ELR (cell line): ENCODE measurements at places on chromosomes 11 and 22.
A peak's percentile ranks its signal among the peaks of the same experiment; 100 is the strongest.

DNA sequence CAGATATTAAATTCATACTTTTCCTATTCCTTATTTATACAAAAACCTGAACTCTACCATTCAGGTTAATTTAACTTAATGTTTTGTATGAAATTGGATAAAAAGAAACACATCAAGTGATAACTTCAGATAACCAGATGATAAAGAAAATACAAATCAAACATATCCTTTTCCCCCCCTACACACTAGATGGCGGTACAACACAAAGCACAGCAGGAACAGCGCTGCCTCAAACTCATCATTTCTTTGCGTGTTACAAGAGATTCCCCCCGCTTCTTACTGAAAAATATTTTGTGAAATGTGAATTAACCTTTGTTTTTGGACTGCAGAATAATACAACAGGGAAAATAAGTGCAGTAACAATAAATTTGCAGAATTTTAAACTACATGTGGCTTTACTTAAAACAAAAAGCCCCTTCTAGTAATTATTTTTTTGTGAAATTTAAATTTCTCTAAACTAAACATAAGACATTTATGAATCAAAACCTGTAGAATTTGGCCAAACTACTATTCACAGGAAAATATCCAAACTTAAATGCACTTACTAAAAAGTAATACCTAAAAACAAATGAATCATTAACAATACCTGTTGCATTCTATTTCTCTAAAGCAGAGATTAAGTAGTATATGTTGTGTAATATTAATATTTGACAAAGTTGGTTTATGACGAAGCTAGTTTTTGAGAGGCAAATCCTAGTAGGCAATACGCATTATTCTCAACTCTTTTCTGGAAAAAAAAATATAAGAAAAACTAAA, 74.4 kb downstream of the ARHGAP32 start:
- DNase-seq, result peak; percentile 72

DNA sequence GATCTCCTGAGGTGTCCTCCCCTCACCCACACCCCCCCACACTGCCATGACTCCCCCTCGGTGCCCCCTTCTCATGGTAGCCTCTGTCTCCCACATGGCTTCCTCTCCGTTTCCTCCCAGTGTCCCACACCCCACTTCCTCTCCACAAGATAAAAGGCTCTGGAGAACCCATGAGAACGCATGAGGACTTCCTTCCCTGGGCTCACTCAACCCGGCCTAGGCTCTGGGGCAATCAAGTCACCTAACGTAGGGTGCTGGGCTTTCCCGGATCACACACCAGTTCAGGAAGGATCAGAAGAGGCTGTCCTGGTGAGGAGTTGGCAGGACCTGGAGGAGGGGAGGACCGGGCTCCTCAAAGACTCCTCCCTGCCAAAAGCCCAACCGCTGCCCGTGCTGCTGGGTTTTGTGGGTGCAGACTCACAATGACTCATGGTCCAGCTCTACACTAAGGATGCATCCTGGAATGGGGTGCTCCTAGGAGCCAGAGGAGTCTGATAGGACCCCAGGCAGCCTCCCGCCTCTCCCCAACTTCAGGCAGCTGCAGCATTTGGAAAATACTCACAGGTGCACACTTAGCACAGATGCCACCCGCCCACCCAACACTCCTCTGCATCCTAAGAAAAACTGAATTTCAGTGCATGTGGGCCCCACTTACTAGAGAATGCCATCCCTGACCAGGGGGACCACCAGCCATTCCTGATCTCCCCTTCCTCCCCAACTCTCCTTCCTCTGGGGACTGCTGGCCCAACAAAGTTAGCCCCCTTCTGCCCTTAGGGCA, 21.0 kb downstream of the SLC22A12 start:
- DNase-seq, result peak; percentile 26

- DNase-seq, result no peak
Measured at GRCh38 chr11:131982154-131982553, 611.7 kb downstream of the NTM start.

GRCh38 chr22:20526628-20527355, 19.4 kb downstream of the MED15 start:
- peak; percentile 95 for DNase-seq

DNA sequence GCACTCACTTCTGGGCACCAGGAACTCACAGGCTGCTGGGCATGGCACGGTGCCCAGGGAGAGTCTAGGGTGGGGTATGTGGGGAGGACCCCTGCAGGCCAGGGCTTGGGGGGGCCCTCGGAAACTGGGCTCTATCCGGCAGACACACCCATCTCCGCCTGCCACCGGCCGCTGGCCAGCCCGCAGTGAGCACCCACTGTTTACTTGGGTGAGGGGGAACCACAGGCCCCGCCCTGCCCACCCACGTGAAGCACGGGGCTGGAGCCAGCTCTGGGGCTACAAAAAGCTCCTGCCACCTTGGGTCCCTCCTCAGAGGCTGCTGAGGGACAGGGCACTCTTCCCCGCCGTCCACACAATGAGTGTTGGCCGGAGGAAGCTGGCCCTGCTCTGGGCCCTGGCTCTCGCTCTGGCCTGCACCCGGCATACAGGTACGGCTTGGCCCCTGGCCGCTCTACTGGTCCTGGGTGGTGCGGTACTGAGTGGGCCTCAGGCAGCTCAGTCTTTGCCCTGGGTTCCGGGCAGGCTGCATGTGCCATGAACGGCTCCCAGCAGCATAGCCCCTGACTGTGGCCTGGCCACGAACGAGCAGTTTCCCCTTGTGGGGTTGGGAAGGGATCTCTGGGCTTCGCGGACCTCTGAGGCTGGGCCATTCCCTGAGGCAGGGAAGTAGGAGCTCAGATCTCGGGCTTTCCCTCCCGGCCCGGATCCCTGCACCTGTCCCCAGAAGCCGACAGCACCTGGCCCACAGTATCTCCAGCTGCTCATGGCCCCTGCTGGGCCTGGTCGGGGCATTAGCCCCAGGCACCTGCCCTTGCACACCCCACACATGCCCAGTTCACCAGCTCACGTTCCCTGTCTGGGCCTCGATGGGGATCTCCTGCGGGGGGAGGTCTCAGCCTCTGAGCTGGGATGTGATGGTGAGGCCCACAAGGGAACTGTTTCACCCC, at the start of gene MUC5AC:
MUC5AC (plus strand) TSS at position 309 of the 947 bp plus-strand sequence; CDS start at position 356, 47 bp downstream.
- DNase-seq, result no peak

- DNase-seq, result no peak
Measured at GRCh38 chr11:101567071-101567470, 16.7 kb downstream of the TRPC6 start.

- no peak for DNase-seq
Measured at GRCh38 chr11:59791639-59792038, 18.9 kb downstream of the MRPL16 start.

DNA sequence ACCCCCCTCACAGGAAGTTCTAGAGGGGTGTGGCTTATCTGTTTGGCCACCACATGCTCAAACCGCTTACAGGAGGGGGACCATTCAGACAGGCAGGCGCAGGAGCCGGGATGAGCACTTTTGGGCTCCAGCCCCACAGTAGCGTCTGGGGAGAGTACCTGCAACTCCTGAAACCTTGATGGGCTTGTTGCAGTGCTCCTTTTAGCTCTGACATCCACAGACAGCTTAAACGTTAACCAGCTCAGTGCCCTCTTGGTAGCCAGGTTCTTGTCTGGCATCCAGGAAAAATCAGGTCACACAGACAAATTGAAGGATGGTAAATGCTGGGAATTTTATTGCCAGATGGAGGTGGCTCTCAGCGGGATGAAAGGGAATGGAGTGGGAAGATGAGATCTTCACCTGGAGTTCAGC, 326.3 kb downstream of the ETS1 start:
- no peak for DNase-seq

GRCh38 chr22:42077486-42078125, 1.9 kb upstream of the SMDT1 start:
- no peak for DNase-seq

- no peak for DNase-seq
Measured at GRCh38 chr11:94089341-94089740, 39.3 kb upstream of the PANX1 start.

DNA sequence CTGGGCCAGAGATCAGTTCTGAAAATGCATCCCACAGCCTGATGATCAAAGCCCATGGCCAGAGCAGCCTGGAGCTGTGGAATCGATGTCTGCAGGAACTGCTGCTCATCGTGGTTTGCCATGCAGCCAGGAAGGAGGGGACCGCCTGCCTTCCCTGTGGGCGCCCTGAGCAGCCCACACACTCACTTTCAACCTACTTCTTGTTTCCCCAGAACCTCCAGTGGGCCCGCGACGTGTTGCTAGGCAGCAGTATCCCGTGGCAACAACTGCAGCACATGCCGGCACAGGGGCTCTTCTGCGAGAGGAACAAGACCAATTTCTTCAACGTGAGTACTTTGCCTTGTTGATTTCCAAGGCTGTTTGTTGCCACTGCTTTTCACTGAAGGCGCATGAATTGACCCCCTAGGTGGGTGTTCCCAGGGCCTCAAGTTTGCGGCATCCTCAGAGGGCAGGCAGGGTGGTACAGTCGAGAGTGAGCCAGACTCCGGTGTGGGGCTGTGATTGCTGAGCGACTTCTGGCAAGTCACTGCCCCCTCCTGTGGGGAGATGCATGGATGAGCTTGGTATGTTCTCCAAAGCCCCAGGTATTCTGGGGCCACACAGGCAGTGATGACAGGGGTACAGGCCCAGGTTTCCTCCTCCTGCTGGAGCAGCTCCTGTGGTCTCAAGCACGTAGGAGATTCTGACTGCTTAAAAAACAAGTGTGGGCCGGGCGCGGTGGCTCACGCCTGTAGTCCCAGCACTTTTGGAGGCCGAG, 47.0 kb upstream of the SUSD2 start:
- no peak for DNase-seq

GRCh38 chr11:74449369-74449931, 17.9 kb downstream of the KCNE3 start:
- DNase-seq, result peak; percentile 87

DNA sequence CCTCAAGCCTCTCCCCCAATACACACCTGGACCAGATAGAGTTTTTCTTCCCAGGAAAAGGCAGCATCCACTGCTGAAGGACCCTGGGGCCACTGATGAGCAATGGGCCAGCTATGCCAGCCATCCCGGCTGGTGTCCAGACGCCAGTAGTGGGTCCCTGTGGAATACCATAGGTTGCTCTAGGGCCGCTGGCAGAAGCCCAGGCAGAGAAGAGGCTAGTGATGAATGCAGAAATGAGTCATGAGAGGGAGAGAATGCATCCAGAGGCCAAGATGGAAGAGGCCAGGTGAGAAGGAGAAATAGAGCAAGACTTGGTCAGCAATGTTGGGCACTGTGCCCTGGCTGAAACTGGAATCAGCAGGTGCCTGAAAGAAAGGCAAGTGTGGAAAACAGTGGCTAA, 8.9 kb downstream of the HPX start:
- peak; percentile 94 for DNase-seq

GRCh38 chr22:26691377-26691716, 34.0 kb downstream of the MIAT start:
- DNase-seq, result no peak

DNA sequence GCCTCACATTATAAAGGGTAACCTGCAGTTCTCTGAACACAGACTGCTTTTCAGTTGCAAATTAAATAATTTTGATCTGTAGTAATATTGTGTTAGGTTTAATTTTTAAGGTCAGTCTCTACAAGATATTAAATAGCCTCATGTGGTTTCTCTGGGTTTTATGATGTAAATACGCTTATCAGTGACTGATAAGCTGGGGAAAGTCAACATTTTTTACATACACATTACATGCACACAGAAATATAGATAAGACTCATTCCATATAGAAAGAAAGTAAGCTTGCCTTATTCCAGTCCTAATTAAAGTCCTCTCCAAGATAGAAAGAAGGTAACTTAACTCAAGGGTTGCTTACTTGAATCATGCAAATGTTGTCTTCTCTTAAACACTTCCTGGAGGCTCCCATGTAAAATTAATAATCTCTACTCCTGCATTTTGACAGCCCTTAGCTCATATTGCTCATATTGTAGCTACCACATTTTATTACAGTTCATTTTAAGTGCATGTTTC, 1.6 kb upstream of the OR5M3 start:
- no peak for DNase-seq

GRCh38 chr11:44967930-44968496, 17.3 kb upstream of the TP53I11 start:
- DNase-seq, result no peak
